Left lung (tissue), 14 donors: ENCODE measurements at places on chromosomes 12 and 14. TPM values are rescaled to one million over a fixed set of nuclear protein-coding genes. Genes with fewer than 3 reads are reported as not detected.
A peak's percentile ranks its signal among the peaks of the same experiment; 100 is the strongest.

SYT1 gene
- total RNA-seq = 1.5 TPM

DPY19L2 gene
- 1.2 TPM for total RNA-seq

ORMDL2 gene
- 80.8 TPM for total RNA-seq

KLRD1 gene
- 4.6 TPM for total RNA-seq

KHNYN gene
- 48.0 TPM for total RNA-seq

HOXC12 gene
- not detected for total RNA-seq

- DNase-seq = no peak
Measured at GRCh38 chr12:24534622-24535021, 414.3 kb downstream of the BCAT1 start.

GRCh38 chr14:69573831-69574262, 824 bp downstream of the CCDC177 start:
- DNase-seq = no peak

DNA sequence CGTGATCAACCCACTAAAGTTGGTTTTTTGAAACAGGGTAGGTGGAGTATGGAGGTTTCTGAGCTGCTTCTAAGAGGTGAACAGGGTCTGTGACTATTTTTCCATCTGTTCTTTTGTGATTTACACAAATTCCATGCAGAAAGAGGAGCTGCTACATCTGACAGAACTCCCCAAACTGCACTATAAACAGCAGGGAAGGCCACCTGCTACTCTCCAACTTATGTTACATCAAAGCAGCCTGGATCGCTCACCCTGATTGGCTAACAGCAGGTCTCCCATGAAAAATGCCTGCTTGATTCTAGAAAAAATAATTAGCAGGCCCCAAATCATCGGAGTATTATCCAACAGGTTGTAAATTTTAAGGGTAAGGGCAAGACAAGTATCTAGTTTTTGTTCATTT, 282.9 kb upstream of the FLRT2 start:
- no peak for DNase-seq

GRCh38 chr12:101047652-101048051, 162.4 kb downstream of the SLC5A8 start:
- DNase-seq = no peak

- no peak for DNase-seq
Measured at GRCh38 chr12:124586756-124587155, 19.3 kb upstream of the NCOR2 start.

GRCh38 chr14:78242086-78242485, 71.9 kb downstream of the NRXN3 start:
- DNase-seq = no peak

GRCh38 chr12:15278816-15279658, 43.3 kb upstream of the PTPRO start:
- DNase-seq = peak; percentile 40

- no peak for DNase-seq
Measured at GRCh38 chr14:99758121-99758821, 34.9 kb upstream of the EML1 start.

DNA sequence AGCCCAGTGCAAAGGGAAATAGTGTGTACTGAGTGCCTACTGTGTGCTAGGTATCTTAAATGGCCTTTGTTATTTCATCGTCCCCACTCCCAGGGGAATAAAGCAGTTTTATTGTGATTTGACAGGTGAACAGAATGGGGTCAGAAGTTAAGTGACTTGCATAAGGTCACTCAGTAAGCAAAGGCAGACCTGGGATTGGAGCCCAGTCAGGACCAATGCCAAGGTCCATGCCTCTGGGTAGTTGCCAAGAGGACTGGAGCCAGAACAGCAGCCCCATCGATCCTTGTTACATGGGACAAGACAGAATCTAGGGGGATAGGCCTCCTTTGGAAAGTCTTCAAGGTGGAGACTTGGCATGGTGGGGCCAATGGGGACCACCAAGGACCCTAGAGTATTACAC, 227.4 kb upstream of the PWP1 start:
- DNase-seq = no peak

DNA sequence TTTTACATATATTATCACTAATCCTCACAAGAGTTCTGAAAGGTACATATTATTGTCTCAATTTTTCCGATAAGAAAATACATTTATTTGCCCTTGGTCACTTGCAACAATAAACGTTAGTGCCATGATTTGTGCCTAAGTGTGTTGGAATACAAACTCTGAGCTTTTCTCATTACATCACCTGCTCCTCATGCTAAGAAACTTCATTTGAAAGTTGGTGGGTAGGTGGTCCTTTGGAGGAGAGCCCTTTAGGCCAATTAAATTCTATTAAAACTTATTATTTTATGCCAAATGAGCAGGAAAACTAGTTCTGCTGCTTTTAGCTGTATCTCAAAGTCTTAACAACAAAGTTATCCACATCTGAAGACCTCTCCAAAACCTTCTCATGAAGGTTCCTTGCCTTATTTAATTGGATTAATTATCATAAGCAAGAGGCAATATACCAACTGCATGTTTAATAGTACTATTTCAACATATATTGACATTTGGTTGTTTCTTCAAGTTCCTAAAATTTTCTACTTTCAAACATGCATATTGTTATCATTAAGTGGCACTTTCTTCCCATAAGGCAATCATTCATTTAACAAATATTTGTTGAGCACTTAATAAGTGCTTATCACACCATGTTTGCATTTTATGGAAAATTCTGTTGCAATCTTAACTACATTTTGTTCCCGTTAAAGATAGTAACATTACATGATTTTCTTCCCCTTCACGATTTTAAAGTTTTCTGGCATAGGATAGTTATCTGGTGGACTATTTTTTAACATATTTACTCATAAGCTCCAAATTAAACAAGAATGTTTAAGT, 40.1 kb upstream of the LRRK2 start:
- peak; percentile 10 for DNase-seq

GRCh38 chr14:94773655-94774343, 3.9 kb upstream of the GSC start:
- no peak for DNase-seq

GRCh38 chr14:39376667-39377403, 55.4 kb downstream of the FBXO33 start:
- no peak for DNase-seq

GRCh38 chr12:50070314-50071060, 13.1 kb downstream of the ASIC1 start:
- peak; percentile 82 for DNase-seq

- no peak for DNase-seq
Measured at GRCh38 chr12:17992002-17992656, 97.9 kb downstream of the RERGL start.

GRCh38 chr12:125140279-125141209, 75.3 kb downstream of the AACS start:
- no peak for DNase-seq

GRCh38 chr14:44107156-44107555, 399.9 kb downstream of the FSCB start:
- DNase-seq = no peak

DNA sequence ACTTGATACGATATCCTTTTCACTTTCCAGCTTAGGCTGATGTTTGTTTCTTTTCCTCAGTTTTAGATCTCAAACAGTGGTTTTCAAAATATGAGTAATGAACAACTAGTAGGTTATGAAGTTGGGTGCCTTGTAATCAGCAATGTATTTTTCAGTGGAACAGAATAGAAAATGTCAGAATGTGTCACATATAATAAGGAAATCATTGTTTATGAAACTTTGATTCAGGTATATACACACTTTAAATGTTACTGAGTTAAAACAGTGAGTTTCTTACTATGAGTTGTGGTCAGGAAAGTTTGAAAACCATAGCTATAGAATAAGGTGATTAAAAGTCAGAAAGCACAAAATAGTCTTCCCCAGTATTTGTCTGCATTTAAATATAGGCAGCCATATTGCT, 39.8 kb downstream of the TBK1 start:
- DNase-seq = no peak

DNA sequence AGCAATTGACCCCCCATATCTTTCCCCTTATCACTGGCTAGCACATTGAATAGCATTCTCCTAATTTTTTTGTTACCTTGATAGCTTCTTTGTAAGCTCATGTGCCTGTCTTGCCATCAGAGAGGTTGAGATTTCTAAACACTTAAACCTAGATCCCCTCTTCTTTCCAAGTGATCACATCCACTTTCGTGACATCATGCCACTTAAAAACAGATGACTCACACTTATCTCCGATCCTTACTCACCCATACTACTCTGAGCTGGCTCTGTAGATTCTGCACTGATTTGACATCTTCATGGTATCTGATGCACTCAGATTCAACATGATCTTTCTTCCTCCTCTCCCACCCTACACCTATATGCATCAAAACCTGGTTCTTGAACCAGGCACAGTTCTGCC, 10.5 kb downstream of the GPR137C start:
- DNase-seq = no peak

DNA sequence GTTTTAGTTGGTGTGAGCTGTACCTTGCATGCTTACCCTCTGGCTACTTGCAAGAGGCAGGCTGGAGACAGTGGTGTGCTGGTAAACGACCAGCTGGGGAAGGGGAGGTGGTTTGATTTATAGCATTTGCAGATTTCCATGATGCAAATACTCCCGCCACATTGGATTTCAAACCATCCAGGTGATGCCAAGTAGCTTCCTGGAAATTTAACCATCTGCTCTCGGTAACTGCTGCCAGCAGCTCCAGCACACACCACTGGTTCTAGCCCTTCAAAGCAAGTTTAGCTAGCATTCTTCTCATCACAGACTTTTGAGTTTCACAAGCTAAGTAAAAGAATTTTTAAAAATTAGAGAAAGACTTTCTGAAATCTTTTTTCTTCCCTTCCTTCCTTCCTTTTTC, 104.5 kb upstream of the AMIGO2 start:
- no peak for DNase-seq

DNA sequence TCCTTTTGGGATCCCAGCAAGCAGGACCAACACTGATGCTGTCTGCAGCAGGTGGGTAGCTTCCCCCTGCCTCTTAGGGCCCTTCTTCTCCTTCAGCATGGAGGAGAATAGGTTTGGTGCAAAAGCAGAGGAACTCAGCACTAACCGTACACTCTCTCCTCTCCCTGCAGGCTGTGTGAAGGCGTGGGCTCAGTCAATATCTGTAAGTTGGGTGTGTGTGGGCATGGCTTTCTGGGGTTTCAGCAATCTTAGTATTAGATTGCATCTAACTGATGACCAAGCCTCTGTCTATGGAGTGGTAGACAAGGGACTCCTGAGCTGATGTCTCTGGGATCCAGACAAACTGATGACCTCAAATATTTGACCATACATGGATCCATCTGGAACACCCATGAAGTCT, 14.3 kb downstream of the KRT85 start:
- no peak for DNase-seq

DNA sequence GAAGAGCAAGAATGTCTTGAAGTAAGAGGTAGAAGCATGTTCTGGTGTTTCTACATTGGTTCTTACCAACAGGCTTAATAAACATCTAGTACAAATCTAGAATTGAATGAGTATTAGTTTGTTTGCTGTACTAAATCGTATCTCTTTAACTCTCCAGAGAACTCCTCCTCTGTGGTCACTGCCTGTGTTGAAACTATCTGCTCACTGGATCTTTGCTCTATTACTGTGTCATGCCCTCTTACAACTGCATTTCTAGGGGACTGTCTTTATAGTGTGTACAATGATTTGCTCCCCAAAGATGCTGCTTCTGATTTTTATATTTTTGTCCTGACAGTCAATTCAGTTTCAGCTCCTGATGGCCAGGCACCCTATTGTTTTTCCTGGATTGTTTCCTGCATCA, 50.1 kb upstream of the E2F7 start:
- DNase-seq = no peak

- no peak for DNase-seq
Measured at GRCh38 chr14:94944636-94945258, 174.8 kb upstream of the GSC start.

DNA sequence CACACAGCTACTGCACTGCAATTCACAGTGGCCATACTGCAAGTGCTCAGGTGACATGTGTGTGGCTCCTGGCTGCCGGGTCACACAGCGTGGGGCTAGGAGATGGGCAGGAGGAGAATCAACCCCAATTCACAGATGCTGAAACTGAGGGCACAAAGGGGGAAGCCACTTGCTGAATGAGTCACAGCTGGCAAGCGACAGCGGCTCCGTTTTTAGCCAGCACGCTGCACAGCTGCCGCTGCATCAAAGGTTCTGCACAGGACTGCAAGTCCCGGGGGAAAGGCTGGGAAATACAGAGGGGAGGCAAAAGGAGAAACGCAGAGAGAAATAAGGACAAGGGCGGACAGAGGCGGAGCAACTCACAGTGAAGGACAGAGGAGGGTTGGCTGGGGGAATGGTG, 57.9 kb downstream of the KDM2B start:
- no peak for DNase-seq

DNA sequence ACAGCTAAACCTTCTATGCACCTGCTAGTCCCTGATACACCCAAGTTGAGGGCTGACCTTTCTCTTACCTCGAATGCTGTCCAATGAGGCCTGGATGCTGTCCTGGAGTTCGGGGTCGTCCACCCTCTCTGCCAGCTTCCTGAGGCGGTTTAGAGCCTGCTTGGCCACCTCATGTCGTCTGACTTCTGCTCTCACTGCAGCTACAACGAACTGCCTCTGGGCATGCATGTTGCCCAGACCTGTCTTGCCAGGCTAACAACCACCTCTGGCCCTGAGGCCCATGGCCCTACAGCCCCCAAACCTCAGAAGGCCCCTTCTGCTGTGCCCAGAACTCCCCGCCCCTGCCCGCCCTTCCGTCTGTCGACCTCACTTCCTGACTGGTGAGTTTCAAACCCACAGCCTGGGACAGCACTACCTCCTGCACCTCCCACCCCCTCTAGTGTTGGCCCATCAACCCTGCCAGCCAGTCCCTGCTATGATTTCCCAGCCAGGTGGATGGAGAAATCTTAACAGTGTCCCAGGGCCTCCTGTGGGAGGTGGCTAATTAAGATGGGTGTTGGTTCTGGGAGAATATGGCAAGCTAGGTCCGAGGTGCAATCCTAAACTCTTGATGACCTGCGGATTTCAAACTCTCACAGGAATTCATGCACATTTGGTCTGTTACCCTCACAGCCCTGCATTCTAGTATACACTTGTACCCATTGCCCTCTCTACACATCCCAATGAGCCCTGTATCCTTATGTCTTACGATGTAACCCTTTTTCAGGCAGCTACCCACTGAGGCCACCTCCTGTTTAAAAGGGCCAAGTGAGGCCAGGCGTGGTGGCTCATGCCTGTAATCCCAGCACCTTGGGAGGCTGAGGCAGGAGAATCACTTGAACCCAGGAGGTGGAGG, 2.7 kb upstream of the TSPAN31 start:
- peak; percentile 64 for DNase-seq

- no peak for DNase-seq
Measured at GRCh38 chr12:51480978-51481377, 56.3 kb downstream of the SLC4A8 start.

DNA sequence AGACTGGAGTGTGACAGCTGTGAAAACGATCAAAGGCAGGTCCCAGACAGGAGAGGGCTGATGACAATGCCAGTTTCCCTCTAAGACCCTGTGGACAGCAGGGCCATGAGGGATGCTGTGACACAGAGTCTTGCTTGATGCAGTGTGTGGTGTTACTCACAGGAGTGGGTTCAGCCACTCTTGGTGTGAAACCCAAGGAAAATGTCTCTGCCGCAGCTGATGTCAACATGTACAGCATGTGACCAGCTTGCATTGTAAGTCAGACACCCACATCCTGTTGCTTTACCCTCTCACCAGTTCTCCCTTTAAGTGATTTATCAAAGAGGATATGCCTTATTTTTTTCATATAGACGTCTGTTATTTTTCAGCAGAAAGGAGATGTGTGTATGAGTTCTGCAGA, 268.6 kb downstream of the BTG1 start:
- DNase-seq = peak; percentile 76
